ENCODE measurements at places on chromosomes 1 and 21. TPM values are rescaled to one million over a fixed set of nuclear protein-coding genes. Genes with fewer than 3 reads are reported as not detected.

- peak overlapping the region; percentile 68 for H3K27ac ChIP-seq
- H3K36me3 ChIP-seq = no peaks in the 10 kb centered on the region
- H3K27me3 ChIP-seq = no peaks in the 10 kb centered on the region
- peaks cover 34% of the 10 kb centered on the region for H3K4me1 ChIP-seq
- no peak overlapping the region for H3K4me3 ChIP-seq
- DNase-seq = peak; percentile 84
Observed at GRCh38 chr21:46455575-46456385, 2.9 kb upstream of the DIP2A start.

Gene GLRX2
- polyA plus RNA-seq = 57.5 TPM

GRCh38 chr1:181023265-181024057 is 791 bp upstream of the STX6 start:
- DNase-seq = no peak
- peaks cover 27% of the 10 kb centered on the region for H3K4me1 ChIP-seq
- H3K27ac ChIP-seq = 0 out of 2 replicates have a peak overlapping the region, but pooled peaks have one; percentile 23
- H3K4me3 ChIP-seq = peak overlapping the region; percentile 83
- H3K36me3 ChIP-seq = no peaks in the 10 kb centered on the region

DNA sequence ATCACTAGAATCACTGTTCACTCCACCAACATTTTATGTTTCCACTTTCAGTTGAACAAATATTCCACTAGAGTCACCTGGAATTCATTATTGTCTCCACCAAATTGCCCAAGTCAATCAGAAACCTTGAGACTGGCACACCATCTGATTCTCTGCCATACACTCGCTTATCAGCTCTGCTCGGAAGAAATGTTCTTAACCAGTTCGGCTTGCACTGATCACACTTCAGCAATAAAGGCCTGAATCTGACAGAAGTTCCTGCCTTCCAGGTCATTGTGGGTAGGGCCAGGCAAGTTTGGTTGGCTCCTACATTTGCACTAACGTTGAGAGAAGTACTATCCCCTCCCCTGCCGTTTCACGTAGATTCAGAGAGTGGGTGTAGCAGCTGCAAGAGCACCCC is 10.0 kb downstream of the TPM3 start:
- H3K36me3 ChIP-seq = peaks cover 2% of the 10 kb centered on the region
- H3K27ac ChIP-seq = peak overlapping the region; percentile 84
- peak overlapping the region; percentile 99 for H3K4me3 ChIP-seq
- H3K27me3 ChIP-seq = no peaks in the 10 kb centered on the region

DNA sequence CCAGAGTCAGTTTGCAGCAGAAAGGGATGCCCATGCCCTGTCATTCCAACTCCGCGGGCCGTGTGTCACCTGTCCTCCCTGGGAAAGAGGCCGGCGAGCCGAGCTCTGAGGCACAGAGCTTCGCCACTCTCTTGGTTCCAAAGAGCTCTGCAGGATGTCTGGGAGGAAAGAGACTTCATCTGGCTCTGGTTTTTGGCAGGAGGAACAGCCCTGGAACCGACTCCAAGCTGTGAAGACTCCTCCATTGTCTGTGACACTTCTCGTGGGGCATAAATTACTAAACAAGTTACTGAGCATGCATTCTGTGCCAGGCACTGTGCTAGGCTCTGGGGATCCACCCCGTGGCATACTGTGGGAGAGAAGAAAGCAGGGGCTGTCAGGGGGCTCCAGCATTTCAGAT is 3.9 kb upstream of the FAM151A start:
- H3K27ac ChIP-seq = no peak overlapping the region
- H3K4me3 ChIP-seq = no peak overlapping the region
- peaks cover 4% of the 10 kb centered on the region for H3K27me3 ChIP-seq
- H3K4me1 ChIP-seq = no peaks in the 10 kb centered on the region
- no peaks in the 10 kb centered on the region for H3K36me3 ChIP-seq

Data from GM23248 (cell line).